AML-193 (cell line): ENCODE measurements at places on chromosomes 6 and 20.
A peak's percentile ranks its signal among the peaks of the same experiment; 100 is the strongest.

- DNase-seq: no peak
Measured at GRCh38 chr6:168292826-168293225, 26.8 kb downstream of the DACT2 start.

- no peak for DNase-seq
Measured at GRCh38 chr6:132391391-132392269, 9.6 kb downstream of the MOXD1 start.

- peak; percentile 83 for DNase-seq
Measured at GRCh38 chr6:28218312-28219248, 6.5 kb upstream of the ZSCAN9 start.

GRCh38 chr6:36833182-36833789 is 6.0 kb downstream of the CPNE5 start:
- DNase-seq: no peak

- no peak for DNase-seq
Measured at GRCh38 chr20:57805747-57806146, 95.9 kb upstream of the PMEPA1 start.

DNA sequence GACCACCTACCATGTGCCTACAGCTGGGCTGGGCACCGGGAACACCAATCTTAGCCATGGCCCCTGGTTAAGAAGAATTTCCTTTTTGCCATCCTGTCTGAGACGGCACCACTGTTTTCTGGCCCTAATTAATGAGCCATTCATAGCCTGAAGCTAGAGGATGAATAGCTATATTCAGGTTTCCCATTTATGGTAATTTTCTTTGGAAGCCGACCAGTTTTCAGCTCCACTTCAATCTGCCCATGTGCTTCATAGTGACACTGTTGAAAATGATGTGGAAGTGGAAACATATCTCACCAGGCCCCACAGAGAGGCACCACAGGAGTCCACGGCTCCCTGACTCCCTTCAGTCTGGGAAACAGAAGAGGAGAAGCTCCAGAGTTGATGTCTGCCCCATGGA is 22.6 kb upstream of the ULBP3 start:
- no peak for DNase-seq
